CD4-positive, alpha-beta T cell treated with Interleukin-2 at 100 ng/mL for 4 hours (primary cell): ENCODE measurements at places on chromosomes 13 and 19.
A peak's percentile ranks its signal among the peaks of the same experiment; 100 is the strongest.

DNA sequence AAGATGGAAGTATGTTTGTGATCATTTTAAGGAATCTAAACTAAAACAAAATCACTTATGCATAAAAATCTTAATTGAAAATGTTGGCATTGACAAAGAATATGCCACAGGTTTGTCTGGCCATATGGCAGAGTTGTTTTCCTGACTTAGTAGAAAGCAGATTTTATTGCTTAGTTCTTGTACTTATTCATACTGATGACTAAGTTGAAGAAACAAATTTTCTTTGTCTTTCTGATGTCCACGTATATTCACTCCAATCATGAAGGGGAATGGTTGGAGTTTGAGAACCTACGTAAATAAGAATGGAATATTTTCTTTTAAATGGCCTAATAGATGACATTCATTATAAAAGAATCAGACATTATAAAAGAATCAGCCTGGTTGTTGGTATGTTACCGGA, 8.0 kb upstream of the GPC6 start:
- no peak for DNase-seq

DNA sequence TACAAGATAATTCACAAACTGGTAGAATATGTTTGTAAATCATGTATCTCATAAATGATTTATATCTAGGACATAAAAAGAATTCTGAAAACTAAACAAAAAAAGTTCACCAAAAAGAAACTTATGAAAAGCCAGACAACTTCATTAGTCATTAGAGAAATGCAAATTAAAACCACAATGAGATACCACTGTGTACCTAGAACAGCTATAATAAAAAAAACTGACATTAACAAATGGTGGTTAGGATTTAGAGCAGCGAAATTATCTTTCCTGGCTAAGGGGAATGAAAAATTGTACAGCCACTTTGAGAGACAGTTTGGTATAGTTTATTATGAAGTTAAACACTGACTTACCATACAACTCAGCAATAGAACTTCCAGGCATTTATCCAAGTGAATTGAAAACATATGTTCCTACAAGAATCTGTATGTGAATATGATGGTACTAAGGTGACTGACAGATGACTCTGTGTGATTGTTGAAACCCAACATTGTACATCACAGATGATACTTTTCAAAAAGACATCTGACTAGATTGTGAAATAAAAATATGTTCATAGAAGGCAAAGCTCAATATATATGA, 41.8 kb downstream of the UGGT2 start:
- no peak for DNase-seq

DNA sequence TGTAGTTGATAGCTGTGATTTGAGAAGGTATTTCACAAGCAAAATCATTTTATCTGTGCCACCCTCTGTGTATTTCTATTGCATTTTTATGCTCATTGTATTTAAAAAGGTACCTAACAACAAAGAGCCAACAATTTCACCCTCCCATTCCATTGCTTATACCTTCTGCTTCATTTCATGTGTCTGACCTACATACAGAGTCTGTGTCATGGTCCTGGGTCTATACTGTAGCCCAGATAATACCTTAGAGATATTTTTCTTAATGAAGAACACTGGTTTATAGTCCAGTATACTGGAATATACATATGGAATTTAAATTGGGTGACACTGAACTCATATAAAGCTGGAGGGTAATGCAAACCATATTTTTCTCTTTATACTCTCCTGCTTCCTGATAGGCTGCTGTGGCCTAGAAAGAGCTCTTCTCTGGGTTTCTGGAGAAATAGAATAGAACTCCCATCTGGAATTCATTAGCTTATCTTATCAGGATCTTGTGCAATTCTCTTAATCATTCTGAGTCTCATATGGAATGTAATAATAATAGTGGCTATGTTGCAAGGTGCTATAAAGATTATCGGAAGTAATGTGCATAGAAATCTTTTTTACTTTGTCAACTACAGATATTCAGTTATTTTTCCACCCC, 31.8 kb upstream of the SPART start:
- no peak for DNase-seq

GRCh38 chr13:20181188-20181587, 11.6 kb downstream of the GJB2 start:
- no peak for DNase-seq

- DNase-seq = peak; percentile 17
Measured at GRCh38 chr13:75258159-75258782, 223.7 kb downstream of the TBC1D4 start.

DNA sequence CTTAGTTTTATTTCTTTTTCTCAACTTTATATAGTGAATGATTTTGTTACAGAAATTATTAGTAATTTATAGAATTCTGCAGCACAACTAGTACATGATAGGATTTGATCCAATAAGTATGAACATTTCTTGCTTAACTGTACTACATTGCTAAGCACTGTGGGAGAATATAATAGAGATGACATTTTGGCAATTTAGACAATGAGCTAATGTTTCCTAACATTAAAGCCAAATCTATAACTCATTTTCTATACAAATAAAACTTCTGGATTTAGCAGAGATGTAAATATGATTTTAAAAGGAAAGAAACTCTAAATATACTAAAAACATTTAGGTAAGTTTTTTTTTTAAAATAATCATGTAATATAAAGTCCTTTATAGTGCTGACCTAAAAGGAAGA, 87.3 kb downstream of the FNDC3A start:
- DNase-seq = no peak

- no peak for DNase-seq
Measured at GRCh38 chr13:33016414-33017322, at the start of gene KL. KL (plus strand) TSS chr13:33016423; CDS start chr13:33016441, 18 bp downstream.

- DNase-seq = peak; percentile 19
Measured at GRCh38 chr13:49584771-49585182, 581 bp downstream of the RCBTB1 start.

DNA sequence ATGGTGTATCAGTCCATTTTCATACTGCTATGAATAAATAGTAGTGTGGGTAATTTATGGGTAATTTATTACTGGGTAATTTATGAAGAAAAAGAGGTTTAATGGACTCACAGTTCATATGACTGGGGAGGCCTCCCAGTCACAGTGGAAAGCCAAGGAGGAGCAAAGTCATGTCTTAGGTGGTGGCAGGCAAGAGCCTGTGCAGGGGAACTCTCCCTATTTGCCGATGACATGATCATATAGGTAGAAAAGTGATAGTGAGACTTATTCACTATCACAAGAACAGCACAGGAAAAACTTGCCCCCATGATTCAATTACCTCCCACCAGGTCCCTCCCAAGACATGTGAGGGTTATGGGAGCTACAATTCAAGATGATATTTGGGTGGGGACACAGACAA, 1137.7 kb downstream of the UQCRFS1 start:
- no peak for DNase-seq

- DNase-seq = no peak
Measured at GRCh38 chr13:99980824-99981734, 505 bp upstream of the ZIC2 start.

DNA sequence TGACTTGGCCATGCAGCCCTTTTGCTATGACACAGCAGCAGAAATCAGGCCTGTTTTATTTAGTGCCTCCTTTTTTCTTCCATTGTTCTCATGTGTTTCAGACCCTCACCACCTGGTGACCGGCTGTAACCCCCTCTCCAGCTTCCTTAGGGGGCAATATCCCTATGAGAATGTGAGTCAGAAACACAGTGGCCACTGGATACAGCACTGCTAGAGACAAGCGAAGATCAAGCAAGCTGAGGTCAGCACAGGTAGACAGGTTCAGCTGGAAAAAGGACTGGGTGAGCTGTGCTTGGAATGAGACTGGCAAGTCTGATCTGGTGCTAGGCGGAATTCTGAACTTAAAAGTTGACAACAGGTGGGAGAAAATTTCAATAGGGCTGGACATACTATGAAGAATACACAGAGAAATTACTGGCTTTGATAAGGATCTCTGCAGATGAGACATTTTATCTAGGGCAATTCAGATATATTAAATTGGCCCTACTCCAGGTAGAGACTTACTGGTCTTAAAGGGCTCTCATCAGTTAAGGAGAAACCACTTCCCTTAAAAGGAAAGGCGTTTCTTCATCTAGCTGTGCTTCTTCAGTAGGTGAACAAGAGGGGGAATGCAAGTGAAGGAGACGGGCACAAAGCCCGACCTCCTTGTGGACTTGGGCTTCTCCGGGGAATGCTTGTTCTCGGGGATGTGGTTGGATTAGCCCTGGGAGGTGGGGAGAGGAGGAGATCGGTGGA, 83.3 kb downstream of the ERCC5 start:
- no peak for DNase-seq

DNA sequence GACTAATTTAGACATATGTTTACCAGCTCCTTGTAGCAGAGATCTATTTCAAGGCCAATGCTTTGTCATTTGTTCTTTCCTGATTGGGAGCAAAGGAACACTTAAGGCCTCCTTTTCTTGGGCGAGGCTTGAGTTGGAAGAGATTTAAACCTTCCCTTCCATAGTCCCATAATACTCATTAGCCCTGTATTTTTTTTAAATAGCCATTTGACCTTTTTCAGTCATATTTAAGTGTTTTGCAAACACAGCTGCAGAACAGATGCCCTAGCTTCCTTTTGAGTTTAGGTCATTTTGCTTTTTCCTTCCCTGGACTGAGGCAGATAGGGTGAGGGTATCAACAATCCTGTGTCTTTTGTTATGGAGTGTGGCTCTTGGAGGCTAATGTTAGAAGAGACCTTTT, 198.3 kb downstream of the NBEA start:
- no peak for DNase-seq

DNA sequence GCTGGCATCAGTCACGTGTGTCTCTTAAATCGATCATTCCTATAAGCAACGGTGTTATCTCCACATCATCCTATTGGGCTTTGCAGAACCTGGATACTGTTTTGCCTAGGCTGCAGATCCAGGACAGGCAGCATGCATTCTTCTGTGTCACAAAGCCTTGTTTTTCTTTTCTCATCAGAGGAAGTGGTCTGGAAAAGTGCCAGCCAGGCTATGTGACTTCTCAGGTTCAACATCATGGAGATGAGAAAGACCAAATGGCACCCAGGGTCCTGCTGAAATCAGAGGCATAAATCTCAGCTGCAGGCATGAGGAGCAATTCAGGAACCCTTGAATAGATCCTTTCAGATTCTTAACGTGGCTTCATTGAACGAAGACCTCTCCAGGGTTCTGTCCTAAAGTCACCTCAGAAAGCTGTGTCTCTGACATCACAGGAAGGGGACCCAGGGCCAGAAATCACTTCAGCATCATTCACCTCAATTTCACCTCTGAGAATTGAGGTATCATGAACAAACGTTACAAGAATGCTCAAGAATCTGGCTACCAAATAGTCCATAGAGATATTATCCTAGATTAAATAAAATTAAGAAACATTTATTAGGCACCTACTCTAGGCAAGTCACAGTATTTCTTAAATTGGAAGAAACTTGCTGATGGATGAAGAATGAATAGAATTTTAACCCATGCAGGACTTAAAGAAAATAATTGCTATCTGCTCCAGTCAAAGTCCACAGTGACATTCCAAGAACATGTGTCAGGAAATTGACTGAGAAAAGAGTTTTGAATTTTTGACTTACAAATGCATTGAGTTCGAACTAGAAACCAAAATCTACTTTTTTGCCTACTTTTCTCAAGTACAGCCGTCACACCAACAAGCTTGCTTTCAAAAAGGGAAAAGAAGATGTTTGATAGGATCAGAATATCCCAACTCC, 124.1 kb downstream of the COG6 start:
- peak; percentile 44 for DNase-seq

- DNase-seq = no peak
Measured at GRCh38 chr13:93559718-93560117, 333.1 kb downstream of the GPC6 start.

GRCh38 chr19:7788178-7788932, 25.3 kb downstream of the CLEC4M start:
- no peak for DNase-seq

- no peak for DNase-seq
Measured at GRCh38 chr13:109998684-109999533, 212.5 kb upstream of the IRS2 start.

DNA sequence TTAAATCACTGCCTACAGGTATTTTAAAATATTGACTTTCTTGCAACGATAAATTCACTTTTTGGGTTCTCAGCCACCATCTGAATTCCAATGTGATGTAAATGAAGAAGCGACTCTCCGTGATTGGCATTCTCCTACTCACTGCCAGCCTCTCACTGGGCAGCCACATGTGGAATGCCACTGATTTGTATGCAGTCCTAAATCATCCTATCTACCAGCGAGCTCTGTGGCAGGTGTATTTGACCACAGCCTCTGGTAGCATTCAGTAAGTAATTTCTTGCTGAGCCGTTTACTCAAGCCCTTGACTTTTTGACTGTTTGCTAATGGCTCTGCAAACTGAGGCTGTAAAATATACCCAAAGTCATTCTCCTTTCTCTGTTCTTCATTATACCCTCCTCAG, 559.0 kb upstream of the SLC10A2 start:
- no peak for DNase-seq

DNA sequence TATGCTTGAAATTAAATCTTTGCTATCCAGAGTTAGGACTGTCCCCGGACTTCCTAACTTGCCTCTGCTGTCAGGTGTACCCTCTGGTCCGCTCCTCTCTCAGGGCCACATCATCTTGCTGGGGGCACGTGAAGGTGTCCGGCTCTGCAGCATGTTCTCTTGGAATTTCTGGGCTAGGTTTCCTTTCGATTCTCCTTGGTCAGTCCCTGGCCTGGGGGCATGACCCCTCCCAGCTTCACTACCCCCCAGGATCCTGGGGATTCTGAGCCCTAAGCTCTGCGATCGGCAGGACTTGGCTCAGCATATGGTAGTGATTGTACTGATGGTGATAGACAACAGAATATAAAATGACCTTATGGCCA, 5.1 kb upstream of the GPI start:
- no peak for DNase-seq

GRCh38 chr19:39645800-39646411, 9.8 kb upstream of the LGALS16 start:
- no peak for DNase-seq

DNA sequence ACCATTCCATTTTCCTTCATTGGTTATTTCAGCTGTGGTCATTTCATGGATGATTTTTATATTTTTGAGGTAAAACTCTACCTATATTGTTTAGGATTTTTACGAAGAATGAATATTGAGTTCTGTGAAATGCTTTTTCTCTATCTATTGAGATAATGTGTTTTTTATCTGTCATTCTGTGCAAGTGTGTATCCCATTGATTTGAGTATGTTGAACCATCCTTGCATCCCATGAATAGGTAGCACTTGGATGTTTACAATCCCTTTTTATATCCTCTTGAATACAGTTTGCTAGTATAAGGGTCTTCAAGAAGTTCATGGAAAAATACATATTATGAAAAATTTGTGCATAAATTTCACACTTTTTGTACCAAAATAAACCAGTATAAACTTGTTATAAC, 9.8 kb upstream of the ZNF525 start:
- DNase-seq = no peak

DNA sequence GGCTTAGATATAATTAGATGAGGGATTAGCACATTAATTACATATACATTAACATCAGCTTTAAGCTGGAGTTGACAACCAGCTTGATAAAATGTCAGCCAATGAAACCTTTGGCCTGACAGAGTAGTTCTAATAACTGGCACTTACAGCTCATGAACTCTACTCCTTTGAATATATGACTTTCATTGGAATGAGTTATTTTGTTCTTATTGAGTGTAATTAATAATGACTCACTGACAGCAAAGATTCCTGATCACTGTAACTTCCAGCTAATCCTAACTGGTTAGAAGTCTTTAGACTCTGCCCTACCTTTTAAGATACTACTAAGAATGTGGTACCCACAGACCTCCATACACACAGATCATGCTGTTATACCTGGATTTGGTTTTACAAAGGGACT, 41.0 kb downstream of the EFNB2 start:
- DNase-seq = no peak

- no peak for DNase-seq
Measured at GRCh38 chr19:6731822-6732221, 5.6 kb downstream of the GPR108 start.

- DNase-seq = no peak
Measured at GRCh38 chr13:42603571-42603970, 29.6 kb downstream of the TNFSF11 start.
